NCI-H1436 (cell line): ENCODE measurements at places on chromosomes 7 and 10.

- no peak for DNase-seq
Measured at GRCh38 chr10:102401735-102402511, 6.4 kb downstream of the NFKB2 start.

- DNase-seq = peak; percentile 87
Measured at GRCh38 chr10:104291439-104291951, 22.5 kb downstream of the GSTO2 start.

DNA sequence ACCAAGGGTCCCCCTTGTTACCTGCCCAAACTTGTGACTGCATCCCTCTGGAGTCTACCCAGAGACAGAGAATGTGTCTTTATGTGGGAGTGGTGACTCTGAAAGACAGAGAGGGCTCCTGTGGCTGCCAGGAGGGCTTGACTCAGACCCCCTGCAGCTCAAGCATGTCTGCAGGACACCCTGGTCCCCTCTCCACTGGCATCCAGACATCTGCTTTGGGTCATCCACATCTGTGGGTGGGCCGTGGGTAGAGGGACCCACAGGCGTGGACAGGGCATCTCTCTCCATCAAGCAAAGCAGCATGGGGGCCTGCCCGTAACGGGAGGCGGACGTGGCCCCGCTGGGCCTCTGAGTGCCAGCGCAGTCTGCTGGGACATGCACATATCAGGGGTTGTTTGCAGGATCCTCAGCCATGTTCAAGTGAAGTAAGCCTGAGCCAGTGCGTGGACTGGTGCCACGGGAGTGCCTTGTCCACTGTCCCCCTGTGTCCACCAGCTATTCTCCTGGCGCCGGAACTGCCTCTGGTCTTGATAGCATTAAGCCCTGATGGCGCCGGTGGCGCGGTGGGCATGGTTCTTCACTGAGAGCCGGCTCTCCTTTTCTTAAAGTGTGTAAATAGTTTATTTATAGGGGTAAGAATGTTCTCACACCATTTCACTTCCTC, 19.4 kb upstream of the SH2D4B start:
- DNase-seq = no peak

- DNase-seq = no peak
Measured at GRCh38 chr10:29857843-29858701, 201.3 kb downstream of the JCAD start.

- no peak for DNase-seq
Measured at GRCh38 chr7:82005056-82005455, 235.2 kb upstream of the HGF start.

DNA sequence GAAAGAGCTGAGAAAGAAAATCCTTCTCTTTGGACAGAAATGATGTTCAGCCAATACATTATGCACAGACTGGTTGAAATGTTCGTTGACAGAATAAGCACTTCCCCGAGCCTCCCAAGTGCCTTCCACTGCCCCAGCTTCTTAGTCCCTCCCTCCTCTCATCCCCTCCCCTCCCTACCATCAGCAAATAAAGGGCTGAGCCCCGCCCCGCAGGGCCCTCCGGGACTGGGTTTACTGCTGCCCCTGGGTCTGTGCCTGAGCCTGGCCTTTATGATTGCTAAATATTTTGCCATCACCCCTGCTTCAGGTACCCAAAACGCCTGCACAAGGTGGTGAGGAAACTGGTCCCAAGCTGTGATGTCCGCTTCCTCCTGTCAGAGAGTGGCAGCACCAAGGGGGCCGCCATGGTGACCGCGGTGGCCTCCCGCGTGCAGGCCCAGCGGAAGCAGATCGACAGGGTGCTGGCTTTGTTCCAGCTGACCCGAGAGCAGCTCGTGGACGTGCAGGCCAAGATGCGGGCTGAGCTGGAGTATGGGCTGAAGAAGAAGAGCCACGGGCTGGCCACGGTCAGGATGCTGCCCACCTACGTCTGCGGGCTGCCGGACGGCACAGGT, 28.1 kb downstream of the HKDC1 start:
- no peak for DNase-seq

DNA sequence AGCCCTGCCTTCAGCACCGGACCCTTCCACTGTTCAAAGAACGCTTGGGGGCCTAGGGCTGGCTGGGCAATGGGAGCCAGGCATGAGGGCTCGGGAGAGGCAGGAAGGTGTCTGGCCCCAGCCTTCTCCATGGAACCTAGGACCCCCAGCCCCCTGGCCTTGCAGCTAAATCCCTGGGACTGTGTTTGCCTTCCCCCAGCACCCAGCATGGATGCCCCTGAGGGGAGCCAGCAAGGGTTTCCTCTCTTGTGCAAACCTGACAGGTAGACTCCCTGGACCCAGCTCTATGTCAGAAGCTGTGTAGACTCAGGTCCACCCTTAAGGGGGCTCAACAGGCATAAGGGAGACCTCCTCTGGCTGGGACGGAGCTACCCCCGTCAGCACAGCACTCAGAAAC, 288.0 kb downstream of the GRID1 start:
- DNase-seq = no peak

GRCh38 chr7:68707159-68707558, 891.1 kb upstream of the AUTS2 start:
- DNase-seq = no peak

DNA sequence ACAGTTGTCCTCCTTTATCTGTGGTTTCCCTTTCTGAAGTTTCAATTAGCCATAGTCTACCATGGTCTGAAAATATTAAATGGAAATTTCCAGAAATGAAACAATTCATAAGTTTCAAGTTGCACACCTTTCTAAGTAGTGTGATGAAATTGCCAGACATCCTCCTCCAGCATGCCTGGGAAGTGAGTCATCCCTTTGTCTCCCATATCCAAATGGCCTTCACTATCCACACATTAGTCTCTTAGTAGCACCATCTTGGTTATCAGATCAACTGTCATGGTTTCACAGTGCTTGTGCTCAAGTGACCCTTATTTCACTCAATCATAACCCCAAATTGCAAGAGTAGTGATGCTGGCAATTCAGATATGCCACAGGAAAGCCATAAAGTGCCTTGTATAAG, 83.4 kb upstream of the PPP1R9A start:
- no peak for DNase-seq

GRCh38 chr10:112307358-112308124, 24.3 kb downstream of the TECTB start:
- DNase-seq = no peak

DNA sequence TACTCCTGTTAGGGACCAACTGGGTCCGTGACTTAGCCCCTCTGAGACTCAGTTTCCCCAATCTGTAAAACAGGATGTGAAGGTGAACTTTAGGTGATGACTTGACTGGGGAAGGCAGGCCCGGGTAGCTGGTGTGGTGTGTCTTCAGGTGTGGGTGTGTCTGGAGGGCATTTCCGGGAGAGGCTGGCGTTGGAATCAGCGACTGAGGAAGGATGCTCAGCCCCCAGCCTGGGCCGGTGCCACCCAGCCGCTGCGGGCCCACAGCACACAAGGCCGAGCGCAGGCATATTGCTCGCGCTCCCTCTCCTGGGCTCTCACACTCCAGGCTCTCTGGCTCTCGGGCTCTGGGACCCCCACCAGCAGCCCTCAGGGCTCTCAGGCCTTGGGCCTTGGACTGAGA, 31.7 kb upstream of the CNPY1 start:
- no peak for DNase-seq

DNA sequence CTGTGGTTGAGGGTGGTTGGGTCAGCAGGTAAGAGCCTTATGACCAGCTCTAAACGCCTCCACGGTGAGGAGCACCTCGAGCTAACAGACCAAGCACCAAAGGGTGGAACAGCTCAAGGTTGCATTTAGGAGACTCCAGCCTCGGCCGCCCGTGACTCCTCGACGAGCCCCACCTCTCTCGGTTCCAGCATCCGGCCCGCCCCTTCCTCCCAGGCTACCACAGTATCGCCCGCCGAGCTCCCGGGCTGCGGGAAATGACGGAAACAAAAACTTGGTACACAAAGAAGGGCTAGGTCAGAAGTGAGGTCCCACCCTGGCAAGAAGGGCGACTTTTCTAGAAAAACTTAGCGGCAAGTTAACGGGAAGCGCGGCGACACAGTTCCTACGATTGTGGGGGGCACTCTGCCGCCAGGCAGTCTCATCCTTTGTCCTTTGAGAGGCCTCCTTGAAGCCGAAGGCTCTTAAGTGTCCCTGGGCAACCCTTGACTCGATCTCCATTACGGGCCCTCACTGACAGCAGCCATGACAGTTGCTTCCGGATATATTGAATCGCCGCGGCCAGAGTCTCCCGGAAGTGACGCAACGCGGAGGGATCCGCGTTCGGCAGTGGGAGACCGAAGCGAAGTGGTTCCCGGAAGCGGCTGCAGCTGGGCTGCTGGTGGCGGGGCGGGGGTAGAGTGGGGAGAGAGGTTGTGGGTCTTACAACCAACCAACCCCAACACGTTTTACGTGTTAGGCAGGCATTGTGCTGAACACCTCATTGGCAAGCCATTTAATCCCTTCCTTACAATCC, 40.2 kb upstream of the ZNF518A start:
- peak; percentile 91 for DNase-seq

- no peak for DNase-seq
Measured at GRCh38 chr7:41287559-41288335, 415.1 kb downstream of the INHBA start.

DNA sequence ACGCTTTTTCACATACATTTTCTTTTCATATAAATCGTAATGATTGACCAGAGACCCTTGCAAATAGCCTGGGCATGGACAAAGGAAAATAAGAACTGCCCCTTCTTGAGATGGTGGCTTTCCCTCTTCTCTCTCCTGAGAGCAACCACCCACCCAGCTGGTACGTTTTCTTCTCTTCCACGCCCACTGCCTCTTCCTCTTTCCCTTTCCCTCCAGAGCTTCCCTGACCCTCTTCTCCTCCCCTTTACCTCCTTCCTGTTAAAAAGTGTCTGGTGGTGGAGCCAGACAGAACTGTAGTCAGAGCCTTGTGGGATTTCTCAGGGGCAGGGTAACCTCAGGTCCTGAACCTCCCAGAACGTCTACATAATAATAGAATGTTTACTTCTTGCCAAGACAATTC, 23.2 kb downstream of the GPR141 start:
- no peak for DNase-seq

DNA sequence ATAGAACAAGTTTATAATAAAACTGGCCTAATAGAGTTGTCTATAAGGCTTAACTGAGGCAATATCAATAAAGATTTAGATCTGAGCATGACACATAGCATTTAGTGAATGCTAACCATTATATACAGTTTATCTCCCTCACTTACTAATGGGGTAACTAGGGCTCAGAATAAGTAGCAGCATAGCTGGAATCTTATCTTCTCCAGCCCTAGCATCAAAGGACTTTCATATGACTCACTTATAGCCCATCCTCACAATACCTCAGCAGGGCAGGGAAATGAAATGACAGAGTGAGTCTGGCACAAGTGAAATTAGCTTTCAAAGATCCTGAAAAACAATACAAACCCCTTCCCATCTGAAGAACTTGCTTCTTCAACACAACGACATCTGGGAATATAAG, 362.9 kb downstream of the KIF20B start:
- DNase-seq = no peak

DNA sequence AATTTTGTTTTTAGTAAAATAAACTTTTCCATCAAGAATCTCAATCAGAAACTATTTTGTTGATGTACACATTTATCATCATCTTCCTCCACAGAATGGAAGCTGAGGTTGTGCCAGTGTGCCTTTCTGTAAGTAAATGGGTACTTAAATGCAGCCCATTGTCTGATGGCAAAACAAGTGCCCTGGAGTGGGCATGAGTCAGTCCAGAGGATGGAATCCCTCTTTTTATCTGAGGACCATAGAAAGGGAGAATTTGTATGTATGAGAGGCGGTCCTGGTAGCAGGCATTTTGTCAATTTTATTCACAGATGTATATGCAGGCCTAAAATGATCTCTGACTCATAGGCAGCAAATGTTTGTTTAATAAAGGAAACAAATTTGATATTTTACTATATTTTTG, 102.1 kb upstream of the MAGI2 start:
- no peak for DNase-seq

- no peak for DNase-seq
Measured at GRCh38 chr7:151951672-151952338, 4.4 kb upstream of the GALNTL5 start.

DNA sequence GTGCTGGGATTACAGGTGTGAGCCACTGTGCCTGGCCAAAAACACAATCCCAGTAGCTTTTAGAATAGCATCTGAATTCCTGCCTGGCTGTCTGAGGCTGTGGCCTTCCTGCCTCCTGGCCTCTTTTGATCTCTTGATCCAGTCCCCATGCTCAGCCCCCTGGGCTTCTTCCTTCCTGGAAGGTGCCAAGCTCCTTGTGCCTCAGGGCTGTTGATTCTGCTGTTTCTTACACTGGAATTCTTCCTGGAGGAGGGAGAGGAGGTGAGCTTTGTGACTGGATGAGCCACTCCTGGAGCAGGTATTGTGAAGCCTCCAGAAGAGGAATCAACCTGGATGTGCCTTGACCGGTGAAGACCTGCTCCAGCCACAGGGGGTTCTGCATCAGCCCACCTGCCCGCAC, 17.3 kb upstream of the MKI67 start:
- DNase-seq = no peak

GRCh38 chr10:112792487-112793201, 157.4 kb upstream of the TCF7L2 start:
- DNase-seq = peak; percentile 89

GRCh38 chr7:71354716-71355115, 222.8 kb downstream of the GALNT17 start:
- no peak for DNase-seq

DNA sequence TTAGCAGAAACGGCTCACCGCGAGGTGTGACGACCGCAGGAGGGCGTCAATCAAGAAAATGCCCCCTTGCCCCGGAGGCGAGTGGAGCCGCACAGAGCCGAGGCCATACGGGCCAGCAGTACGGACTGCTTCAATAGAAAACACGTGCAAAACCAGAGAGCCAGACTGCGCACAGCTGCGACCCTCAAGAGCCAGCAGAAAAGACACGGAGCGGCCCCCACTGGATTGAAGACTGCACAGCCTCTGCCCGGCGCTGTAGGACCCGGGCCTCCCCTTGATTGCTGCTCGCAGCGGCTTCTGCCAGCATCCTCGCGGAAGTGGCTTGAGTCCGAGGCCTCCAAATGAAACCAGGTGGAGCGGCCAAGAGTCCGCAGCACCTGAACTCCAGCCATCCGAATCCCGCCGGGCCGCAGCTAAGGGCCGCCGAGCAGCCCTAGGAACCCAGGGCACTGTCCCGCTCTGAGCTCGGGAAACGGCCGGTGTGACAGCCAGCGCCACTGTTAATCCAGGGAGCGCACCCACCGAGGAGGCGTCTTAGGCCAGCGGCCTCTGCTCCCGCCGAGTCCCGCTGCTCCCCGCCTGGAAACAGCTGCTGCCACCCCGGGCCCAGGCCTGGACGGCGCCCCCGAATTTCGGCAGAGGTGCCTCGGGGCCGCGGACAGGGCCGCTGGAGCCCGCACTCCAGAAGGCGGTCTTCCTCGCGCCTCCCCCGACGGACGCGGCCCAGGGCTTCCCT, 660 bp upstream of the HHEX start:
- no peak for DNase-seq

DNA sequence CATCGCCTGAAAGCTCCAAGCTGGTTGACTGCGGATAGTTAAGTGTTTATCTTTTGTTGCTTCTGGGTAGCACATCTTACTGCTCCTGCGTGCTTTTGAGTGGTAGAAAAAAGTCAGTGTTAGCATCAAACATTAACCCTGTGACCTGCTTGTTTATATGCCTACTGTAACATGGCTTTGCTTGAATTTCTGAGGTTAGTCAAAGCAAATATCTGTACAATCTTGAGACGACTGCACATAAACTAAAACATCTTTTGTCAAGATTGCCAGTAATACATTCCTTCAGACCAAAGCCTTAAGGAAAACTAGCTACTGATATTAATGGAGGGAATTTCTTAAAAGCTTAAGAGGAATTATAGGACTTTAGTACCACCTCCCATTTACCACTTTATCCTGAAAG, 163.7 kb downstream of the BAMBI start:
- DNase-seq = no peak

- peak; percentile 18 for DNase-seq
Measured at GRCh38 chr10:73625004-73625883, 16.0 kb downstream of the MYOZ1 start.
